Cerebellar cortex (tissue), 1 donor: ENCODE measurements at places on chromosomes 16 and 17.

GRCh38 chr17:8488901-8489300 is 53.2 kb downstream of the NDEL1 start:
- DNase-seq: peak; percentile 48

DNA sequence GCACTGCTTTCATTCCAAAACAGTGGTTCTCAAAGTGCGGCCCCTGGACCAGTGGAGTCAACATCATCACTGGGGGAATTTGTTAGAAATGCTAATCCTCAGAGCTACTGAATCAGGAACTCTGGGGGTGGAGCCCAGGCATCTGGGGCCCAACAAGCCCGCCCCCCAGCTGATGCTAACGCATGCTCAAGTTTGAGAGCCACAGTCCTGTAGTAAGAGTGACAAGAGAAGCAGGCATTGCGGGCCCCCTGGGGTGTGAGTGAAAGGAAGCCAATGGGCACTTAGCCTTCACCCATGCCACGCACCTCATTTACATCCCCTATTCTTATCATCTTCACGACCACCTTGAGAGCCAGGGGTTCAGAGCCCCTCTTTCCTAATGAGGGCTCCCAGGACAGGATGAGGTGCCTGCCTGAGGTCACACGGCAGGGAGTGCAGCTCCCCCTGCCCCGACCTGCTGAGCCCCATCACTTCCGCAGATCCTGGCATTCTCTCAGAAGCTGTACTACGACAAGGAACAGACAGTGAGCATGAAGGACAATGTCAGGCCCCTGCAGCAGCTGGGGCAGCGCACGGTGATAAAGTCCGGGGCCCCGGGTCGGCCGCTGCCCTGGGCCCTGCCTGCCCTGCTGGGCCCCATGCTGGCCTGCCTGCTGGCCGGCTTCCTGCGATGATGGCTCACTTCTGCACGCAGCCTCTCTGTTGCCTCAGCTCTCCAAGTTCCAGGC is 9.1 kb downstream of the CA4 start:
- DNase-seq: peak; percentile 23

DNA sequence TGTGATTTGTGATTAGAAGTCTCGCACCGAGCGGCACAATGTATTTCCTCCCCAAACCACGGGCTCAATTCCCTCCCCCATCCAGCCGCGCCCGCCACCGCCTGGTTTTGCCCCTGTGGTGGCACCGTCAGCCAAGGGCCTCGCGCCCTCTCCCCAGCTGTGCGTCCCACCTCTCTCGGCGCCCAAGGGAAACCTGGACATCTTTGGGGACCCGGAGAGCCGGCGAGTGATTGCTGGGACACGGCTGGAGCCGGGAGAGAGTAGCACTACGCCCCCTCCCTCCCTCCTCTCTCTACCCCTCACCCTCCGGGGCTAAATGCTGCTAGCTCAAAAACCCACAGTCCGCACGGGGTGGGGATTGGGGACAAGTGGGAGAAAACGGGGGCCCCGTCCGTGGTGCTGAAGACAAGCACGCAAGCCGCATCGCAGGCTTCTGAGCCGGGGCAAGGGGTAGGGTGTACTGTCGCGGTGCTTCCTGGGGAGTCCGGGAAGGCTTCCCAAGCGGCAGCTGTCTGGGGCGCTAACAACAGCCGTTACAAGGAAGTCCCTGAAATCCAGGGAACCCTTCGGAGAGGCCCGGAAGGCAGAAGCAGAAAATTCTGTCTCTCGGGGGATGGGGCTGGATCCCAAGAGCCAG is 1.4 kb downstream of the CBLN1 start:
- no peak for DNase-seq

DNA sequence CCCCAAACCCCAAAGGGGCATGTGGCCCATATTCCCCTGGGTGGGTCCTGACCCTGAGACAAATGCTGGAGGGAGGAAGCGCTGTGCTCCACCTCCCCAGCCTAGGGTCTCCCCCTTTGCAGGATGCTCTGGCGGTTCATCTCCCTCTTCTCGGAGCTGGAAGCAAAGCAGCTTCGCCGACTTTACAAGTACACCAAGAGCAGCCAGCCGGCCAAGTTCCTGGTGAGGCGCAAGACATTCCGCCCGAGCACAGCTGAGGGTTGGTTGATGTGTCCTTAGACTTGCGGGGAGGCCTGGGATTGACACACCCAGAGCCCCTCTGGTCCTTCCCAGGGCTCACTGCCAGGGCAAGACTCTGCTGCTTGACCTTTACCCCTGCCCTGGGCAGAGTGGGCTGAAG is 4.3 kb downstream of the CHCT1 start:
- no peak for DNase-seq

DNA sequence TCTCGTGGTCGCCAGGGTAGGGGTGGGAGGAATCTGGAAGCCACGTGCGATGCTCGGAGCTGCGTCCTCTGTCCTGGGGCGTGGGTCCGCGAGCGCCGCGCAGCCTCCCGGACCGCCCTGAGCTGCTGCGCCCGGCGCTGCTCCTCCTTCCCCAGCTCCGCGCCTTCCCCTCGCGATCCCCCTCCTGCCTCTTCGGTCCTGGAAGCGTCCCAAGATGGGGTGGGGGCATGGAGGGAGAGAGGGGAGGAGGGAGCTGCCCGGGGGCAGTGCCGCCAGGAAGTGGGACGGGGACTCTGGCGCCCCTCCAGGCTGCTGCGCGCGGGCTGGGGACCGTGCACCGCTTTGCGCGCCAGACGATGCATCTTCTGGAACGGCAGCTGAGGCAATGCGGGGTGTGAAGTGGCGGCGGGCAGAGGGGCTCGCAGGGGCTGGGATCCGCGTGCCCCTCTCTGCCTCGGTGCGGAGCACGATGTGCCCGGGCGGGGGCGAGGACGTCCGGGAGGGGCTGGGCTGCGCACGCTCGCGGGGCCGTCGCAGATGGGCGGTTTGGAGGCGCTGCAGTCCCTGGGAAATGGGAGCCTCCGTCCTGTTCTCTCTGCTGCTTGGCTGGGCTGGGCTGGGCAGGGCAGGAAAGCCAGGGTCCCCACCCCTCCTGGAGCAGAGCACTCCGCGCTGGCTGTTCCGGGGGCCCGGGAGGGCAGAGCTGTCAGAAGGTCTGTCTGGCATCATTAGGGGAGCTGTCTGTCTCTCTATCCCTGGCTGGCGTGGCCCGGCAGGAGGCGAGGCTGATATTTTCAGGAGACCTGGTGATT is 388.0 kb downstream of the SEC14L1 start:
- DNase-seq: peak; percentile 50

- DNase-seq: no peak
Measured at GRCh38 chr17:48238933-48239602, 131.5 kb downstream of the SNX11 start.

- DNase-seq: no peak
Measured at GRCh38 chr16:68993885-68994284, 111.6 kb upstream of the HAS3 start.

DNA sequence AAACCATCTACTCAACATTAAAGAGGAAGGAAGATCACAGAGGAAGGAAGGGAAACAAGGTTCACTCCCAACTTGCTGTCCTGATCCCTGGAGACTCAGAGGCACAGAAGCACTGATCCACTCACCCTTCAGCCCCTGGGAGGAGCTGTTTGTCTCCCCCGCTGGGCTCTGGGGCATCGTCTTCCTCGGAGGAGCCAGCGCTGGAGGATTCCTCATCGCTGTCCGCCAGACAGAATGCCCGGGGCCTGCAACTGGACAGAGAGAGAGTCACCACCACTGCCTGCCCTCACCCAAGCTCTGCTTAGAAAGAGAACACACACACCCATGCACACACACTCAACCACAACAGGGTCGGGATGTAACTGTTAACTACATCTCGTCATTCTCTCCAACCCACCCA is 24.8 kb upstream of the ERN1 start:
- no peak for DNase-seq

GRCh38 chr16:88726981-88727380 is 20.7 kb downstream of the CTU2 start:
- no peak for DNase-seq

DNA sequence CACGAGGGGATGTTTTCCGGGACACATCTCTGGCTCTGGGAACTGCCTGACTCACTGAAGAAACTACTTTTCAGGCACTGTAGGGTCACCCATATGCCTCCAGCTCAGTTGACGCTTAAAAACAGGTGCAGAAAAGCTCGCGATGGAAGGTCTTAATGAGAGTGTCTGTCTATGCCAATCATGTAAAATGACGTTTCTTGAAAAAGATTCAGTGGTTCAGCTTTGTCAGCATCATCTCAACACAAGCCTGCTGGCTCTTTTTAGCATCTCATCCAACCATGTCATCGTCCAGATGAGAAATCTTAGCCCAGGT is 27.5 kb downstream of the OR1D5 start:
- DNase-seq: no peak

- no peak for DNase-seq
Measured at GRCh38 chr17:28563475-28563874, 7.8 kb downstream of the PIGS start.

DNA sequence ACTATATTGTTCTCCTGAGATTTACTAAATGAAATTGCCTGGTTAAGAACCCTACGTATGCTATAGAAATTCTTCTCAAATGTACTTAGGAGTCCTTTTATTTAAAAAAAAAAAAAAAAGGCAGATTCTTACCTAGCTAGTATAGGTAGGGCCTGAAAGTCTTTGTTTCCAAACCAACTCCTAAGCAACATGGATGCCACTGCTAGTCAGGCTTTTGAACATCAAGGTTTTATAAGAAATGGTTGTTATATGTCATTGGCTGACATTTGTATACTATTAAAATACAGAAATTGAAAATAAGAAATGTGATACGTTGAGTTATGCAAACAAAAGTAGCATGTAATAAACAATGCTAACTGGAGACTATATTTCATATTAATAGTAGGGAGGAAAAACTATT is 1.2 kb downstream of the EVI2A start:
- DNase-seq: no peak

DNA sequence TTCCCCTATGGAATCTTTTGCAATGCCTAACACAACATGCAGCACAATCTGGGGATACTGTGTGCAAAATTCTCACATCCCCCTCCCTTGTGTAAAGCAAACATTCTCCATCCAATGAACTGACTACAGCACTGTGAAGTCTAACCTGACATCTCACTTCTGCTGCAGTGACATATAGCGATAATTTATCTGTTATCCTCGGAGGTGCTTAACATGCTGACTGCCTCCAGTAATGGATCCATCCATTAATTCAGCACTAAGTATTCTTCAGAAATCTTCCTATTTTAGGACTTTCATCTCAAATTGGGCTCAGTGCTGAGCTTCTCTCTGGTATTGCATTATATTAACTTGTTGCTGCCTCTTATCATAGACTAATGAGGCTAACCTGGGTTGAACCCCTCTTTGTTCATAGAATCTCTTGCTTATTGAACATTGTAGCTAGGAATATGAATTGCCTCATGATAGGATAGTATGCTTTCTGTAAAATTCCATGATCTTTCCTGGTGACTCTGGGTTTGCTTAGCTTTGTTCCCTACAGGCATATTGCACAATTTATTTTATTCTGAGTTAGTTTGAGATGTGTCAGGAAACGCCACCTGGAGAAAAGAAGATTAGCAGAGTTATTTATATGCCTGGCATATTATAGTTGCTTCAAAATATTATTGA is 187.9 kb downstream of the CNTNAP4 start:
- DNase-seq: no peak

DNA sequence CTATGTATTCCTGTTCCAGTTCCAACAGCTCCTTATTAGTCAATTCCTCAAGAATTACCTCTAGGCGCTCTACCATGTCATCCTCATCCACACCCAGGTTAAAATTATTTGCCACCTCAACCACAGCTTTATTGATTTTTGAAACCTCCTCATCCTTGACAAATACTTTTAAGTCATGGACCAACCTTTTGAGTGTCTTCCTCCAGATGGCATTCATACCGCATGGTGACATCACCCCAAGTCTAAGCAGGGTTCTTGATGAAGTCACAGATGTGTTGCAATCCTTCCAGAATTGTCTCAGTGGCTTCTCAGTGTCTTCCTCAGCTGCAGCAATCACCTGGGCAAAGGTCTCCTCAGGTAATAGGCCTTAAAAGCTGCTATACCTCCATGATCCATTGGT is 40.1 kb downstream of the BCL7C start:
- DNase-seq: no peak

DNA sequence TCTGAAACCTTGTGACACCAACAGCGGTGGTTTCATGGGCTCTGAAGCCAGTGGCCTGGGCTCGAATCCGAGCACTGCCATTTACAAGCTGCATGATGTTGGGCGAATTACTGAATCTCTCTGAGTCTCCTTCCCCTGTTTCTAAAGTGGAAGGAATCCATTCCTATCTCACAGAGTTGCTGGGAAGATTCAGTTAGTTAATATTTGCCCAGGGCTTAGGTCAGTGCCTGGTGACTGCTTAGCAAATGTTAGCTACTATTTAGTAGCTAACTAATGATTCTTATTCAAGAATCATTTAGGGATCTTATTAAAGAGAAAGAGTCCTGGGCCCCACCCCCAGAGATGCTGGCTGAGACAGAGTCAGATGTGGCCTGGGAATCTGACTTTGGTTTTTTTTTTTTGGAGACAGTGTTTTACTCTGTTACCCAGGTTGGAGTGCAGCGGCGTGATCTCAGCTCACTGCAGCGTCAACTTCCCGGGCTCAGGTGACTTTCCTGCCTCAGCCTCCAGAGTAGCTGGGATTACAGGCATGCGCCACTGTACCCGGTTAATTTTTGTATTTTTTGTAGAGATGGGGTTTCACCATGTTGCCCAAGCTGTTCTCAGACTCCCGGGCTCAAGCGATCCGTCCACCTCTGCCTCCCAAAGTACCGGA is 33.6 kb upstream of the RAI1 start:
- DNase-seq: no peak

DNA sequence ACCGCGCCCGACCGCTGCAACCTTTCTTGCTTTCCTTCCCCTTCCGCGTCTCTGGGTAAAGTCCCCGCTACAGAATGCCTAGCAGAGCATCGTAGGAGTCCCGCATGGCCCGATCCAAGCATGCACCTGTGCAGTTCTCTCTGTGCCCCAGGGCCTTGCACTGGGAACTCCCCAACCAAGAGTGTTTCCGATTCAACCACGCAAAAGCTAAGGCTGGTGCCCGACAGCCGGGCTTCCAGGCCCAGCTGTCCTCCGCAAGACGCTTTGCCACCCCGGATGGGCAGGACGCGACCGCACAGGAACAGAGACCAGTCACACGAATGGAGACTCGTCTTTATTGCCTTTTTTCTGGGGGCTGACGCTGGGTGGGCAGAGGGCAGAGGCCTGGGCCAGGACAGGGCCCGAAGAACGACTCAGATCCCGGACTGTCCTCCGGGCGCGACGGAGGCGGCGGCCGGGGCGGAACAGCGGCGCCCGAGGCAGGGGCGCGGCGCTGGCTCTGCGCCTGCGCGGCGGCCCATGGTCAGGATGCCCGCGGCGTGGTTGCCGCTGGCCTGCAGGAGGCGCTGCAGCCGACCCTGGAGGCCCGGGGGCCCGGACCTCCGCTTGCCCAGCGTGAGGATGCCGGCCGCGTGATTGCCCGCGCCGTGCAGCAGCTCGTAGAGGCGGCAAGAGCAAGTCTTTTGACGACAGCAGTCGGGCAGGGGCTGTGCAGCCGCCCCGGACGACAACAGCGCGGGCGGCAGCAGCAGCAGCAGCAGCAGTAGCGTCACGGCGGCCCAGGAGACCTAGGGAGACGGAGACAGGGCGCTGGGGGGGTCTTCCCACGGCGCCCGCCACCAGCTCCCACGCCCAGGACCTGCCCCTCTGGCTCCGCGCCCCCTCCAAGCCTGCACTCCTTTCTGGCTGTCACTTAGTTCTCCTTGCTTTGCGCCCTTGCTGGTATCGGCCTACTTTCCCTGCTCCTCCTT is 1.2 kb downstream of the HCRT start:
- peak; percentile 64 for DNase-seq
